Aortic smooth muscle cell (primary cell): ENCODE measurements at places on chromosomes 2 and 18. TPM values are rescaled to one million over a fixed set of nuclear protein-coding genes. Genes with fewer than 3 reads are reported as not detected.

CXCR2 gene
- total RNA-seq = not detected in 2 replicates

SIGLEC15 gene
- total RNA-seq = 1.1 and 1.5 TPM in 2 replicates

CLEC4F gene
- total RNA-seq = not detected in 2 replicates

CNDP1 gene
- 0.06 TPM in 1 of 2 replicates, not detected in the other for total RNA-seq

TM4SF20 gene
- not detected in 2 replicates for total RNA-seq

TRIM43 gene
- not detected in 2 replicates for total RNA-seq

XPO1 gene
- total RNA-seq = 209 and 216 TPM in 2 replicates

CD226 gene
- 0.53 and 0.56 TPM in 2 replicates for total RNA-seq

SLC5A7 gene
- total RNA-seq = not detected in 2 replicates

CENPA gene
- total RNA-seq = 4.2 and 9.0 TPM in 2 replicates

CRYGD gene
- total RNA-seq = not detected in 2 replicates

AUP1 gene
- 68.1 and 85.1 TPM in 2 replicates for total RNA-seq

RNPEPL1 gene
- 11.1 and 17.8 TPM in 2 replicates for total RNA-seq

RTP5 gene
- not detected in 2 replicates for total RNA-seq

OR6B2 gene
- total RNA-seq = not detected in 2 replicates

IL1B gene
- total RNA-seq = 0.50 and 0.53 TPM in 2 replicates

LCT gene
- total RNA-seq = not detected in 2 replicates

IL36B gene
- not detected in 2 replicates for total RNA-seq

LRRC30 gene
- not detected in 2 replicates for total RNA-seq

CCBE1 gene
- total RNA-seq = 26.0 and 38.0 TPM in 2 replicates

SIX3 gene
- total RNA-seq = not detected in 2 replicates

CCDC121 gene
- total RNA-seq = 1.8 and 3.2 TPM in 2 replicates
